ENCODE measurements at places on chromosomes 3 and 15. TPM values are rescaled to one million over a fixed set of nuclear protein-coding genes. Genes with fewer than 3 reads are reported as not detected.

DNA sequence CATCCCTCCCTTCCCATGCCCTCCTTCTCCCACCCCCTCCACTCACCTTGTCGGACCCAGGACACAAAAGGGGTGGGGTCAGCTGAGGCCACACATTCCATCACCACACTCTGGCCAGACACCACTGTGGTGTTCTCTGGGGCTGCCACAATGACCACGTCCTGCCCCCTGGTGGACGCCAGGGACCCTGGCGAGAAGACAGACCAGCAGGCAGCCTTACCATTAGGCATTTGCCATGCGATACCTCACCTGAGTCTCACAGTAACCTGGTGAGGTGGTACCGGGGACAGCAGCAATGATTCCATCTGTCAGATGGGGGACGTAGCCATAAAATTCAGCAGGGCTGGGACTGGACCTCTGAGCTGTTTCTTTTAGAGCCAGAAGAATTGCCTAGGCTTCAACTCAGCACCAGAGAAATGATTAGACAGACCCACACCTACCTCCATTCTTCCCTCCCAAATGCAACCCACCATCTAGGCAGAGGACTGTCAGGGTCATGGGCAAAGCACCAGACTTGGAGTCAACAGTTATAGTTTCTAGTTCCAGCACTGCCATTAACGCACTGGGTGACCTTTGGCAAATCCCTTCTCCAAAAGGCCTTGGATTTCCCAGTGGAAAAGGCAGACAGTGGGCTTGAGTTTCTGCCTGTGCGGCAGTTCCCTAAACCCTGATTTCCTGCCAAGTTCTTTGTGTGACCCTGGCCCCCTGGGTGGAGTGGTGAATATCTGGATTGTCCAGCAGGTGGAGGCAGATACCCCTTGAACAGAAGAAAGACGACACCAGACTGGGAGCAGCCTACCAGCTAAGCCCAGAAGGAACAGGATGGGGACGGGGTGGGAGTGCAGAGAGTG, 21.8 kb downstream of the IGDCC4 start:
- H3K4me1 ChIP-seq = peaks cover 8% of the 10 kb centered on the region
- DNase-seq = peak; percentile 58
- no peak overlapping the region for H3K27ac ChIP-seq
- peaks cover 20% of the 10 kb centered on the region for H3K27me3 ChIP-seq

DNA sequence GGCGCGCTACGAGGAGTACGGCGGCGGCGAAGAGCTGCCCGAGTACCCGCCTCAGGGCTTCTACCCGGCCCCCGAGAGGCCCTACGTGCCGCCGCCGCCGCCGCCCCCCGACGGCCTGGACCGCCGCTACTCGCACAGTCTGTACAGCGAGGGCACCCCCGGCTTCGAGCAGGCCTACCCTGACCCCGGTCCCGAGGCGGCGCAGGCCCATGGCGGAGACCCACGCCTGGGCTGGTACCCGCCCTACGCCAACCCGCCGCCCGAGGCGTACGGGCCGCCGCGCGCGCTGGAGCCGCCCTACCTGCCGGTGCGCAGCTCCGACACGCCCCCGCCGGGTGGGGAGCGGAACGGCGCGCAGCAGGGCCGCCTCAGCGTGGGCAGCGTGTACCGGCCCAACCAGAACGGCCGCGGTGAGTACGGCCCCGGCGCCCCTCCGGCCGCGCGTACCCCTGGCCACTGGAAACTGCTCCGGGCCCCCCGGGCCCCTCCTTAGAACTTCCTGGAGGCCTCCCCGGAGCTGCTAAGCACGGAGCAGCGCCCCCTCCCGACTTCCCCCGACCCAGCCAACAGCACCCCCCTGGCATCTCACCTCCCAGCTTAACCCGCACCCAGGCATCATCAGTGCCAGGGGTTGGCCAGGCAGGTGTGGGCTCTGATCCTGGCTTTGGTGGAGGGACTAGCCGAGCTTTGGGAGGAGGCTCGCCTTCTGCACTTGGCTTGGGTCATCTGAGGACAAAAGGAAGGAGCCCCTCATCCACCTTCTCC, 1.4 kb downstream of the LOXL1 start:
- peak overlapping the region; percentile 28 for H3K4me3 ChIP-seq
- peaks cover 5% of the 10 kb centered on the region for H3K27me3 ChIP-seq
- DNase-seq = peak; percentile 79
- H3K27ac ChIP-seq = no peak overlapping the region

GRCh38 chr3:22216601-22217000, 465.6 kb upstream of the ZNF385D start:
- H3K36me3 ChIP-seq = no peaks in the 10 kb centered on the region
- H3K27ac ChIP-seq = no peak overlapping the region
- DNase-seq = no peak
- no peaks in the 10 kb centered on the region for H3K4me1 ChIP-seq

DNA sequence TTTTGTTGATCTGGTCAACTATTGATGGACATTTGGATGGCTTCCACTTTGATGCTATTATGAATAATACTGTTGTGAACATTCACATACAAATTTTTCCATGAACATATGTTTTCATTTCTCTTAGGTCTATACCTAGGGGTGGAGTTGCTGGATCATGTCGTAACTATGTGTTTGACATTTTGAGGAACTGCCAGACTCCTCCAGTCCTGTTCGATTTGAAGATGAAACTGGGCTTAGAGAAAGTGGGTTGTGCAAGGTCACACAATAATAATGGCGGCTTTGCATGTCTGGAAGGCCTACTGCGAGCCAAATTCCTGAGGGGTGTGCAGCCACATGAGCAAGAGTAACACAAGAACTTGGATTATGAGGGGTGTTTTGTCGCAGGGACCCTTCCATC, 2.6 kb downstream of the TSEN2 start:
- no peak for DNase-seq
- H3K4me3 ChIP-seq = no peak overlapping the region
- H3K36me3 ChIP-seq = peaks cover 25% of the 10 kb centered on the region
- no peak overlapping the region for H3K27ac ChIP-seq
- no peaks in the 10 kb centered on the region for H3K27me3 ChIP-seq

DNA sequence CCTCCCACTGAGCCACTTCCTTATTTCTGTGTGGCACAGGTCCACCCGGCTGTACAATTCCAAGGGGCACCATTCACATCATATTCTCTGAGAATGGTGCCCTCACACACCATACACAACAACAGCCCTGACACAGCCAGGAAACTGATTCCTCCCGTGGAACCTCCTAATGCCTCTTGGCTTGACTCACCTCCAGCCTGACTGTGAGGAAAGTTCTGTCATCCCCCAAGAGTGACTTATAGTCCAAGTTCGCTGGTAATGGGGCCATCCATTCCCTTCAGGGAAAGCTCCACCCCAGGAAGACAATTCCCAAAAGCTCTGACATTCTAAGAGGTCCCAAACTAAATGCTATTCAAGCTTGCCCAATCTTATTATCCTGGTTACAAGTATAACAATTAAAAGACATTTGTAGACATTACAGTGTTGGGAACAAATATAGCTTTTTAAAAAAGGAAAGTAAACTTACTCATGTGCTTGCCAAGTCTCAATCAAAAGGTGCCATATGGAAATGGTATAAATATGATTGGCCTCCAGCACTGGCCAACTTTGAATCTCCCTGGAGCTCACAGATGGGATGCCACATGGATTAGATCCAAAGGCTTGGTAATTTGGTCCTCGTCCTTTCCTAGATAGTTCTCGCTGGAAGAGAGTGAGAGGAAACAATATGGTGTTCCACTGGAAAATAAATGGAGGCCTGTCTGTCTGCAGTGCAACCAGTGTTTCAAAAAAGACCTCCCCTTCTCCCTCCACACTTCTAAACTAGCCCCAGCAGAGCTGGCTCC, 56.3 kb upstream of the PSMD6 start:
- no peaks in the 10 kb centered on the region for H3K36me3 ChIP-seq
- no peak overlapping the region for H3K27ac ChIP-seq
- H3K4me1 ChIP-seq = no peaks in the 10 kb centered on the region
- DNase-seq = no peak

- DNase-seq = no peak
- H3K27ac ChIP-seq = no peak overlapping the region
- H3K4me3 ChIP-seq = no peak overlapping the region
- no peaks in the 10 kb centered on the region for H3K27me3 ChIP-seq
- H3K36me3 ChIP-seq = peaks cover 16% of the 10 kb centered on the region
Observed at GRCh38 chr3:33035596-33035995, 61.4 kb downstream of the GLB1 start.

DNA sequence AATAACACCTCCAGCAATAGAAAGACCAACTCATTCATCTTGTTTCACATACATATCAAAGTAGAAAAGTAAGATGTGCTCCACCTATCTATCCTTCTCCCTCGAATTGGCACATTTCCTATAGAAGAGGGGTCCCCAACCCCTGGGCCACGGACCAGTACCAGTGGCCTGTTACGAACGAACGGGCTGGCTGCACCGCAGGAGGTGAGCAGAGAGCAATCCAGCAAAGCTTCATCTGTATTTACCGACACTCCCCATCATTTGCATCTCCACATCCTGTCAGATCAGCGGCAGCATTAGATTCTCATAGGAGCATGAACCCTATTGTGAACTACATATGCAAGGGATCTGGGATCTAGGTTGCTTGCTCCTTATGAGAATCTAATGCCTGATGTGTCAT, 95.0 kb upstream of the CGNL1 start:
- no peaks in the 10 kb centered on the region for H3K27me3 ChIP-seq
- DNase-seq = no peak
- H3K36me3 ChIP-seq = peaks cover 55% of the 10 kb centered on the region
- H3K27ac ChIP-seq = no peak overlapping the region
- no peak overlapping the region for H3K4me3 ChIP-seq
- no peaks in the 10 kb centered on the region for H3K4me1 ChIP-seq

GRCh38 chr3:100538339-100538706, 45.9 kb downstream of the TMEM45A start:
- H3K36me3 ChIP-seq = no peaks in the 10 kb centered on the region
- no peak overlapping the region for H3K27ac ChIP-seq
- DNase-seq = no peak
- no peaks in the 10 kb centered on the region for H3K4me1 ChIP-seq

DNA sequence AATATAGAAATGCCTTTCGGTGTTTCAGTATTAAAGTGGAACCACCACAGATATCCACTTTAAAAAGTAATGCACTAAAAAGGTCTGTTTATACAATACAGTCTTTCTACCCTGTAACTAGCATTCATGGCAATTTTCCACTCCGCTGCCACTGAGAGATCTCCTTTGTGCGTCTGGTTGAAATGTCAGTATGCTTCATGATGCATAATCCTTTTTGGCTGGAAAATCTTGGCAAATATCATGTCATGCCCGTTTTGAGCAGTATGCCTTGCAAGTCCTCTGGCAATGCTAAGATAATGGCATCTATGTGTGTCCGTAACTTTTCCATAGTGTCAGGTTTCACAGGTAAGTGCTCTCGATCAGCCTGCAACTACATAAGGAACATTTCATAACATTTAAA, 30.8 kb upstream of the ARF4 start:
- no peaks in the 10 kb centered on the region for H3K27me3 ChIP-seq
- H3K36me3 ChIP-seq = peaks cover 51% of the 10 kb centered on the region
- no peaks in the 10 kb centered on the region for H3K4me1 ChIP-seq
- no peak overlapping the region for H3K4me3 ChIP-seq

GRCh38 chr15:100042558-100042957, 299.2 kb downstream of the ADAMTS17 start:
- H3K27me3 ChIP-seq = no peaks in the 10 kb centered on the region
- no peak for DNase-seq
- no peaks in the 10 kb centered on the region for H3K4me1 ChIP-seq
- H3K36me3 ChIP-seq = no peaks in the 10 kb centered on the region

DNA sequence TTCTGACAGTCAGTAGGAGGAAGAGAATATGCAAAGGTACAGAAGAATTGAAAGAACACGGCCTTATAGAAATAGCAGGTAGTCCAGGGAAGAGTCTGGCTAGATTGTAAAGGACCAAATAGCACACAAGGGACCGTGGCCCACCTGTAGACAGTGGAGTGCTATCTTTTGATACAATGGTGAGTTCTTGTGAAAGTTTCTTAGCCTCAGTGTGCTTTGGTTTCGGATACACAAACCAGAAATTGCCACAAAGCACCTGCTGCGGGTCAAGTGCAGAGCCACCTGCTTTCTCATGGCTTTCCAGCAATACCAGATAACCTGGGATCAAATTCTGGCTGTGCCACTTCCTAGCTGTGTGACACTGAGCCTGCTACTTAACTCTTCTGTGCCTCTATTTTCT, 36.6 kb upstream of the TUBGCP5 start:
- H3K27me3 ChIP-seq = no peaks in the 10 kb centered on the region
- H3K36me3 ChIP-seq = no peaks in the 10 kb centered on the region
- no peak overlapping the region for H3K27ac ChIP-seq

DNA sequence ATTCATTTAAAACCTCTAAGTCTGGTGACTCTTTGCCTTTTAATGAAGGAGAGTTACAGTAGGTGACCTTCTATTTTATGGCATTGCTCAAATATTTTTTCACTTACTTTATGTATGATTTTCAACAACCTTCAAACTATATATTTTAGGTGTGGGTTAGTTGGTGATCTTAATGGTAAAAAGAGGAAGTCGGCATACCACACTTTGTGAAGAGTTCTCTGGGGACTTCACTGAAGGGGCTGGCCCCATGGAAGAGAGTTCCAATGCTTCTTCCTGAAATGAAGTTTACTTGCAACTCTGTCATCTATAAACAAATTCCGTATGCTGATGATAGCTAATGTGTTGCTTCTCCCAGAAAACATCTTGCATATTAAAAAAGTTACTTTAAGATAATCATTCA, 647.0 kb upstream of the SGO1 start:
- no peak for DNase-seq
- no peak overlapping the region for H3K4me3 ChIP-seq
- H3K27ac ChIP-seq = no peak overlapping the region
- no peaks in the 10 kb centered on the region for H3K27me3 ChIP-seq
- H3K36me3 ChIP-seq = no peaks in the 10 kb centered on the region

- H3K27me3 ChIP-seq = no peaks in the 10 kb centered on the region
- no peaks in the 10 kb centered on the region for H3K4me1 ChIP-seq
- no peaks in the 10 kb centered on the region for H3K36me3 ChIP-seq
- no peak overlapping the region for H3K4me3 ChIP-seq
- H3K27ac ChIP-seq = no peak overlapping the region
Observed at GRCh38 chr3:31312400-31312799, 220.3 kb upstream of the STT3B start.

GRCh38 chr3:48999085-48999858, 7.9 kb upstream of the WDR6 start:
- H3K36me3 ChIP-seq = peaks cover 37% of the 10 kb centered on the region
- H3K4me1 ChIP-seq = peaks cover 28% of the 10 kb centered on the region

GRCh38 chr3:100288288-100288894, 27.6 kb downstream of the TBC1D23 start:
- H3K4me3 ChIP-seq = no peak overlapping the region
- H3K36me3 ChIP-seq = peaks cover 55% of the 10 kb centered on the region
- DNase-seq = no peak
- H3K27ac ChIP-seq = no peak overlapping the region
- H3K27me3 ChIP-seq = no peaks in the 10 kb centered on the region
- H3K4me1 ChIP-seq = no peaks in the 10 kb centered on the region

- H3K4me3 ChIP-seq = no peak overlapping the region
- no peak overlapping the region for H3K27ac ChIP-seq
- H3K4me1 ChIP-seq = no peaks in the 10 kb centered on the region
- no peaks in the 10 kb centered on the region for H3K36me3 ChIP-seq
- H3K27me3 ChIP-seq = no peaks in the 10 kb centered on the region
- DNase-seq = no peak
Observed at GRCh38 chr3:174716956-174717505, 142.1 kb upstream of the NAALADL2 start.

The RTP3 gene
- not detected for polyA plus RNA-seq

The SLC6A6 gene
- 16.4 TPM for polyA plus RNA-seq

The DNAH12 gene
- polyA plus RNA-seq = 0.51 TPM

Measured in large intestine (tissue), 12 donors.